ENCODE measurements at places on chromosomes 3 and 15.

DNA sequence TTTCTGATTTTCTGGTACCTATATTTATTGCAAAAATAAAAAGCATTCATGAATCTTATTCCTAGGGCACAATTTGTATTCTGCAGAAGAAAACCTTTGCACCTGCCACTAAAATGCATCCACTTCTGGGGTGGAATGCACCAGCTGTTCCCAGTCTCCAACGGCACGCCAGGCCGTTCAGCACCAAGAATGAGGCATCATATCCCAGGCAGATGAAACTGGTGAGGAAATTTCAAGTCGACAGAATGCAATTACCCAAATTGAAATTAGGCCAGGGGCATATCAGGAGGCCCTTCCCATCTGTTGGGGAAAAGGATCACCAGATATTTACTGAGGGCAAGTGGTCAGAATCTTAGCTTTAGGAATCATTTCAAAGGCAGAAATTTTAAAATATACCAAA, 13.6 kb upstream of the RBMS3 start:
- DNase-seq, result no peak

GRCh38 chr3:135057996-135058395, 262.9 kb downstream of the EPHB1 start:
- no peak for DNase-seq

DNA sequence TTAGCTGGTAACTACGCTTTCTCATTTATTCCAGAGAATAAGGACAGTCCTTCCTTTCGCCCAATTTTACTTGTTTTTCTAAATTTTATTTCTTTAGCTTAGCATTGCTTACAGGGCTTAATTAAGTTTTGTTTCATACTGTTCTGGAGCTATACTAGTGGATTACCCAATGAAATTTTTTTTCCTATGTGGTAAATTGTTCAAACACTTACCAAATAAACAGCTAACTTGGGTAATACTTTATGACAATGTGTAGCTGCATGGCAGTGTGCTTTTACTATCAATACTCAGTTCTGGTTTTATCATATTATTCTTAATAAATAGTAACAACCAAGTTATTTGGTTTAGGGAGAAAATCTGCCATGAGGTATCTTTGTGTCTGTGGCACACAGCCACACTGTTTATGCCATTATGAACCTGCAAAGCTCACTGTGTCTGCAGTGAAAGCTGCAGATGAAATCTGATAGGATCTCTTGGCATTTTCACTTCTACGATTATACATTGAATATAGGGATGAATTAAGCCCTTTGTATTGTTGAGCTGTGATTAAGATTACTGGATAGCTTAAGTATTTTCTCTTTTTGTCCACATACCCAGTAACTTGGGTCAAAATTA, 37.2 kb downstream of the UBE2E2 start:
- no peak for DNase-seq

DNA sequence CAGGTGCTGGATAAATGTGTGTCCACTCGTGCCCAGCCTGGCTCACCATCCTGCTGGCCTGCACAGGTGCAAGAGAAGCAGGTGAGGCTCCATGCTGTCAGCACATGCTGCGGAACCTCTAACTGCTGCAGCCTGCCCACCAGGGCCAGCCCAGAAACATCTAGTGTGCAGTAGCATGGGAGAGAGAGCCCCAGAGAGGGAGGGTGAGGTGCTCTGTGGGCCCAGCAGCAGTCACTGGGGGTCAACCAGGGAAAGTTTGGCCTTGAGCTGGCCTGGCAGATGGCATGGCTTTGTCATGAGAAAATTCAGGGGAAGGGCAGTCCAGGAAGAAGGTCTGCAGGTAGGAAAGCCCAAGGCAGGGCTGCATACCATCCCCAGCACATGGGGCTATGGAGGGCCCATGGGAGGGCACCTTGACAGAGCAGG, 18.2 kb upstream of the PRR23E start:
- DNase-seq, result no peak
